Activated CD8-positive, alpha-beta memory T cell treated with anti-CD3 and anti-CD28 coated beads for 36 hours (primary cell): ENCODE measurements at places on chromosomes 3 and 15. TPM values are rescaled to one million over a fixed set of nuclear protein-coding genes. Genes with fewer than 3 reads are reported as not detected.

The COL8A1 gene
- total RNA-seq = 0.06 TPM

The SPTSSB gene
- not detected for total RNA-seq

The SLC12A1 gene
- total RNA-seq = not detected

The SKOR1 gene
- 0.08 TPM for total RNA-seq

The THRB gene
- total RNA-seq = not detected

The BSN gene
- 0.30 TPM for total RNA-seq

The SCAANT1 gene
- not detected for total RNA-seq

The AP3B2 gene
- 0.44 TPM for total RNA-seq

The GCSAM gene
- total RNA-seq = 3.0 TPM

The C2CD4A gene
- total RNA-seq = 0.27 TPM

The GPR156 gene
- 0.06 TPM for total RNA-seq

The MRPL47 gene
- total RNA-seq = 67.3 TPM

The ATP8B4 gene
- total RNA-seq = 15.9 TPM

The NMNAT3 gene
- 2.0 TPM for total RNA-seq

The CCR8 gene
- 2.5 TPM for total RNA-seq

The CHL1 gene
- total RNA-seq = not detected

The EBLN2 gene
- 3.9 TPM for total RNA-seq
